ENCODE measurements at places on chromosomes 16 and 17. TPM values are rescaled to one million over a fixed set of nuclear protein-coding genes. Genes with fewer than 3 reads are reported as not detected.

GRCh38 chr17:82367724-82368524 lies 3.6 kb upstream of the UTS2R start:
- DNase-seq, result no peak

GRCh38 chr17:74190154-74190553 lies 13.3 kb upstream of the RPL38 start:
- DNase-seq, result peak; percentile 68

DNA sequence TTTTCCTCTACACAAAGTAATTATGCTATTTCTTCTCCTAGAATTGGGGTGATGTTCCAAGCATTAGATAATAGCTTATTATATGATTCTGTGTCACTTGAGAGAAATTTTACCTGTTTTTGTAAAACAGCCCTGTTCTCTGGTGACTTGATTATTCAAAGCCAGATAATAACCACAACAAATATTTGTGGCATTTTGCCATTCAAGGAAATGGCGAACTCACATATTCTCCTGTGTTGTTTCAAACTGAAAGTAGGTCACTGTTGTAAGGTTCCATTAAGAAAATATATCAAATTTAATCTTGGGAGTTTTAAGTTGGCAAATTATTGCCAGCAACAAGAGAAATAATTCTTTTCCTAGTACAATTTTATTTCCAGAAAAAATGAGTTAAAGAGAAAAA lies 124.8 kb downstream of the STXBP4 start:
- peak; percentile 26 for DNase-seq

- DNase-seq, result no peak
These were observed 13.4 kb downstream of the CBFA2T3 start for GRCh38 chr16:88963583-88963982.

GRCh38 chr17:51598824-51599223 lies 338.5 kb downstream of the UTP18 start:
- DNase-seq, result no peak

DNA sequence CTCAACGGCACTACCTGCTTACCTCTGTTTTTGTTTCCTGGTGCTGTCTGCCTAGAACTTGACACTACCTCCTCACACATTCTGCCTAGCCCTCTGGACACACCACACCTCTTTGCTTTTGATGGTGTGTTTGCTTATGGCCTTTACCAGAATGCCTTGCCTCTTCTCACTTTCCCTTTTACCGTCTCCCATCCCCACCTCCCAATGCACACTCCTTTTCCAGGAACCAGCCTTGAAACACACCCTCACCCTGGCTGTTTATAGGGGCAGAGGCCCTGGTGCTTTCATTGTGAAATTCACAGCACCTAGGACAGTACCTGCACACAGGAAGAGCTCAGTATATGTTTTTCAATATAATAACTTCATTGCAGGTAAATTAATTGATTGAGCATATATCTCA lies 56.2 kb downstream of the MAP2K6 start:
- DNase-seq, result no peak

DNA sequence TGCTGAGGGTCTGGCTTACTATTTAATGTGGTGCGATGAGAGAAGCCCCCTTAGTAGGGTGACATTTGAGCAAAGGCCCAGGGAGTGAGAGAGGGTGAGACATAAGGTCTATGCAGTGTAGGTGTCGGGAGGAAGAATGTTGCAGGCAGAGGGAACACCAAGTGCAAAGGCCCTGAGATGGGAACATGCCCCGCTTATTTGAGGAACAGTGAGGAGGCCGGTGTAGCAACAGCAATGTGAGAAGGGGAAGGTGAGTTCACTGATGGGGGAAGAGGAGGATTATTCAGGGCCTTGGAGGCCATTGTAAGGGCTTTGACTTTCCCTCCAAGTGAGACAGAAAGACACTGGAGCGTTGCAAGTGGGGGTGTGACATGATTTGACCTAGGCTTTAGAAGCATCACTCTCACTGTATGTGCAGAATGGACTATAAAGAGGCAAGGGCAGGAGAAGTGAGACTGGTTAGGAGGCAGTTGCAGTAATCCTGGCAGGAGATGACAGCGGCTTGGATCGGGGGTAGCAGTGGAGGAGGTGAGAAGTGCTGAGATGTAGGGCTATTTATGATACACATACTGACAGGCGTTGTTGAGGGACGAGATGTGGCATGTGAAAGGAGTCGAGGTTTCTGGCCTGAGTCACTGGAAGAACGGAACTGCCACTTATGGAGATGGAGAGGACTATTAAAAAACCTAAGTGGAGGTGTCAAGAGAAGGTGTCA lies 145.3 kb downstream of the SPECC1 start:
- DNase-seq, result no peak

- no peak for DNase-seq
These were observed 33.1 kb upstream of the HERPUD1 start for GRCh38 chr16:56898847-56899246.

GRCh38 chr17:57512258-57512657 lies 232.8 kb downstream of the CCDC182 start:
- no peak for DNase-seq

- peak; percentile 83 for DNase-seq
These were observed 10.0 kb downstream of the BAIAP2 start for GRCh38 chr17:81044764-81045589.

DNA sequence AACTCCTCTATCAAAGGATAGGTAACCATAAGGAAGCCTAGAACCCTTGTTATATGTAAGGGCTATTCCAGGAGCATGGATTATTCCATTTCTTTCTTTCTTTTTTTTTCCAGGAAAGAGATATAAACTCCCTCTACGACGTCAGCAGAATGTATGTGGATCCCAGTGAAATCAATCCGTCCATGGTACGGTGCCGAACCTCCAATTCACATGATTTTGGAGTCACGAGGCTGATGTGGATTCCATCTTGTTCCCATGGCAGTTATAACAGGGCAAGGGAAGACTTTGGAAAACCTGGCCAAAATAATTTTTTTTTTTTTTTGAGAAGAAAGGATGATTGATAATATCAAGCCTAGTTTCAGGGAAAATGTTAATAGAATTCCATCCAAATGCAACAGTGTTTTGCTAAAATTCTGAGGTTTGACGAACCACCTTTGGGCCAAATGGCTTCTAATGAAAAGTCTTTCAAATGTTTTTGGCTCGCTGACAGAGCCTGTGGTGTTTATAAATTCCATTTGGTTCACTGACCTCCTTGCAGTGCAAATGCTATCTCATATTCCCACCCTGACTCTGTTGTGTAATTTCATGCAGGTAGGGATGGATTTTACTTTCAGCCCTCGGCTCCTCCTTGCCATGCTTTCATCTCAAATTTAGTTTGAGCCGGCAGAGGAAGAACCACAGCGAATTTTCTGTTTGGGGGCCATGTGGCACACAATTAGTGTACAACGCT lies 90.0 kb downstream of the SDR42E1 start:
- no peak for DNase-seq

DNA sequence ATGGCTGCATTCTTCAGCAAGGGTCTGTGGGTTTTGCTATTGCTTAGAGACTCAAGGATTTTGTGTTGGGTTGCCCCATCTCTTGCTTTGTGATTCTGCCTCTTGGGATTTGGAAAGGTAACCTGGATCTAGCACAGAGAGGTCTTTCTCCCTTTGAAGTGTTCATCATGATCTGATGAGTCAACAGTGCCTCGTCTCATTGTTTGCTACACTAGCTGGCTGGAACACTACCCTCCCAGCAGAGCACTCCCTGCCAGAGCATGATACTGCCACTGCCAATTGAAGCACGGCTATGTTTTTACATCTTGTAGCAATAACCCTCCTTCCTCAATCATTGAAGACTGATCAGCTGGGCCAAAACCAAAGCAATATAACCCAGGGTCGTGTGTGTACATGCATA lies 361.0 kb downstream of the CDH13 start:
- DNase-seq, result no peak

- no peak for DNase-seq
These were observed 201.7 kb upstream of the PSMD7 start for GRCh38 chr16:74094962-74095361.

DNA sequence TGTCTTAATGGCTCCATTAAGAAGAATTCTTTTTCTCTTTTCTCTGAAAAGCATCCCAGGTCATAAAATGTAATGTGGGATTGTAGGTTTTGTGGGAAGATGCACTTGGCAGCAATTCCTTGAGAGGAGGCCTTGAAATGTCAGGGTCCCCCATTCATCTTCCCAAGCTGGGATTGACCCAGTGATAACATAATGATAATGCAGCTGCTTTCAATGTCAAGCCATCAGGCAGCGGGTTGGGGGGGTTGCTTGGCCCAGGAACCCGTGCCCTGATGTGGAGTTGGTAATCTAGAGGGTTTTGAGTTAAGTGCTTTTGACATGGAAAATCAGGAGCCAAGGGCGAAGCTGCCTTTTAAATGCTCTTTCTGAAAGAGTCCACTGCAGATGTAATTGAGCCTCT lies 484.0 kb downstream of the WWOX start:
- no peak for DNase-seq

DNA sequence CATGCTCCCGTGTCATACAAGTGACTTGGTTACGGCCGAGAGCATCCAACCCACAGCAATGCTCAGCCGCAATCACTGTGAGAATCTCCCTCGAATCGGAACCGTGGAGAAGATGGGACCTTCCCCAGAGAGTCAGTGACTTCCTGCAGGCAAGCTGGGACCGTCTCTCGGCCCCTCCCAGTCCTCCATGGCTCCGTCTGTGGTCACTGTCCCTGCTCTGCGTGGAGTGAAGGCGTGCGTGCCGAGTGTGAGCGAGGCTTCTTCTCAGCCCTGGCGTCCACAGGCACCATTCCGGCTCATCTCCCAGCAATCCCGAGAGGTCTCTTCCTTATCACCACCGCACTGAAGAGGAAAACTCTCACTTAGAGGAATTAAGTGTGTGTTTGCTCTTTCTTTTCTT lies 113.1 kb downstream of the ADCY9 start:
- DNase-seq, result no peak

DNA sequence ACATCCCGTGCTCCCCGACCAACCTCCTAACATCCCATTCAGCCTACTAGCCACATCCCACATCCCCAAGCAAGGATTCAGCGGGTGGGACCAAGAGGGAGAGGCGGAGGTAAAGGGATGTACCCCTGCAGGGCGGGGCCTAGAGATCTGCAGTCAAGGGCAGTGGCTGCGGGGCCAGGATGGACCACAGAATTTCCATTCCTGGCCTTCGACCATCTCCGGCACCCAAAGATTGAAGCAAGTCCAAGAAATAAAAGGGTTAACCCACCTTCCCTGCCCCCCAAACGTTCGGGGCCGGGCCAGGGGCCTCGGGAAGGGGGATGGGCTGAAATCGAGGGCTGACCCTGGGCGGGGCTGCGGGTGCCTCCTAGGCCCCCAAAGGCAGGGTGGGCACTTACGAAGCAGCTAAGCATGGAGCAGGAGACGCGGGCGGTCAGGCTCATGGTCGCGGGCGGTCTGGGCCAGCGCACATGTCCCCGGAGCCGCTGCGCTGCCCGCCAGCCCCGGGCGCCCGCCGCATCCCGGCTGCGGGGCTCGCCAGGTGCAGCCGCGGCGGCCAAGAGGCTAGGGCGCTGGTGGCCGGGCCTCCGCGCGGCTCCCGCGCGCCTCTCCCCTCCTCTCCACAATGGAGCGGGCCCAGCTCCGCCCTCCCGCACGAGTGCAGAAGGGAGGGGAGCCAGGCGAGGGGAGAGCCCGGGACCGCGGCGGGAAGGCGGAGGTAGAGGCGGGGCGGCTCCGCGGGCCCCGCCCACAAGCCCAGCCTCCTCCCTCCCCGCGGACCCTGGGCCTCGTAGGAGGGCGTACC lies at the start of gene MTMR4:
MTMR4 (minus strand) TSS at position 674 of the 805 bp plus-strand sequence; CDS start at position 443, 231 bp downstream.
- peak; percentile 60 for DNase-seq

DNA sequence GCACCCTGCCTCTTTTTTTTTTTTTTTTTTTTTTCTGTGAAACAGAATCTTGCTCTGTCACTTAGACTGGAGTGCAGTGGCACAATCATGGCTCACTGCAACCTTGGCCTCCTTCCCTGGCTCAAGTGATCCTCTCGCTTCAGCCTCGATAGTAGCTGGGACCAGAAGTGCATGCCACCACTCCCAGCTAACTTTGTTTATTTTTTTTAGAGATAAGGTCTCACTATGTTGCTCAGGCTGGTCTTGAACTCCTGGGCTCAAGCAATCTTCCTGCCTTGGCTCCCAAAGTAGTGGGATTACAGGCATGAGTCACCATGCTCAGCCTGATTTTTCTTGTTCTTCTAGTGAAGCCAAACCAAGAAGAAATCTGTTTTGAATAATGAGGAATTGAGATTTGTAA lies 25.0 kb downstream of the CDK12 start:
- DNase-seq, result peak; percentile 40

DNA sequence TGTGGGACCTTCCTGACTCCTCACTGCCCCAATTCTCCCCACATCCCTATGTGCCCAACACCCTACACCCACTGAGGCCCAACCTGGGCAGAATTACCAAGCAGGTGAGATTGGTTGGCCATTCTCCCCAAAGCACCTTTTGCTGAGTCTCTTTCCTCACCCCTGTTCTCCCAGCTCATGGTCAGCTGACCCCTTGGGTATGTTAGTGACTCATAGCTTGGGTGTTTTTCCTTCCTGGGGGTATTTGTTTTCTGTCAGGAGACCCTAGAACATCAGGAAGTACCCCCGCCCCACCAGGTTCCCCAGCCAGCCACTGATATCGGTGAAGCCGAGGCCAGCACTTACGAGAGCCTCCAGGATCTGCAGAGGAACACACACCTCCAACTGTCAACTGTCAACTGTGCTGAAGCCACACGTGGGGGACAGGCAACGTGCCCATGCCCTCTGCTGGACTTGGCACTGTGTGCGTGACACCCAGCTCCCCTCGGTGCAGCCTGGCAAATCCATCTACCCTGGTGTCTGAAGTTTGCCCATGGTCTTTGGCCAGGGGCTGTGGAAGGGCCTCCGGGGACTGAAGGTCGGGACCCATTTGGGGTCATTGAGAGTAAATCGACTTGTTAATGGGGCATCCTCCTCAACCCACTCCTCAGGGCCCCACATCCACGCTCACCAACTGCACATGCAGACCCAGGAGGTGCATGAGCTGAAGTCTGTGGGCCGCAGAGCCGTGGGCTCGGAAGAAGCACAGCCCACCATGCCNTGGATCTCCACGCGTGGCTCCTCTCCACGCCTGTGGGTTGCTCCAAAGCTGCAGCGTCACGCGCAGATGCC lies 53.1 kb downstream of the METRNL start:
- DNase-seq, result no peak

DNA sequence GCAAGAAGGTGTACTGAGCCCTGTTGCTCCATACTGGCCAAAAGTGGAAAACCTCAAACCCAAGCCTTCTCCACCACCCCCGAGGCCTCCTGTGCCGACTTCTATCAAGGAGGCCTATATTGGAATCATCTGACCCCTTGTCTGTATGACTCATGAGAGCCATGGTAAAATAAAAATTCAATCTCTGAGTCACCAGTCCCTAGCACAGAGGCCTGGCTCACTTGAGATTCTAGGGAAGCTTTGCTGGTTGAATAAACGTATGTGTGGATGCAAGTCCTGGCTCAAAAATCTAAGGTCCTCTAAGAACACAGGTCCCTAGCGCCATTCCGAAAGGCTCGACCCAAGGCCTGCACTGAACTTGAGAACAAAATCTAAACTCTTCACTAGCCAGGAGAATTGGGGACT lies 15.0 kb downstream of the NSMCE1 start:
- DNase-seq, result peak; percentile 87

The LLGL2 gene
- 1.0 TPM for total RNA-seq

The ABCA9 gene
- not detected for total RNA-seq

The CCL1 gene
- total RNA-seq, result not detected

The MYH3 gene
- 0.40 TPM for total RNA-seq

The GRB7 gene
- 0.06 TPM for total RNA-seq

The CMTM4 gene
- total RNA-seq, result 16.4 TPM

All from LHCN-M2 (cell line).